CD4-positive, alpha-beta T cell treated with Interleukin-1 beta for 1 hour (primary cell): ENCODE measurements at places on chromosomes 3 and 15.

DNA sequence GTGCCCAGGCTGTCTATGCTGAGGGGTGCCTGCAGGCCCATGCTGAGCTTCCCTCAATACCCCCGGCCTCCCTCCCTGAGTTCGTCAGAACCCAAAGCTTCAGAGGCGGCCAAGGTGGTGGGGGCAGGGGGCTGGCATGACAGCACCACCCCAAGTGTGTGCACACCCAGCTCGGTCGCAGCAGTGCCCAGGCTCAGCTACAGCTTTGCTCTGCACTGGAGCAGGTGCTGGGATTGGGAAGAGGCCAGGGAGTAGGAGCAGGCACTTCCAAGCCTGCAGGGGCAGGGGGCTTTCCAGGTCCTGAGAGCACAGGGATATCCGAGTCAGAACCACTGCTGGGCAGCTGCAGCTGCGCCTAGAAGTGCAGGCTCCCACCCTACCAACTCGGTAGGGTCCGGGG lies 283.9 kb downstream of the UBE2E2 start:
- DNase-seq: no peak

DNA sequence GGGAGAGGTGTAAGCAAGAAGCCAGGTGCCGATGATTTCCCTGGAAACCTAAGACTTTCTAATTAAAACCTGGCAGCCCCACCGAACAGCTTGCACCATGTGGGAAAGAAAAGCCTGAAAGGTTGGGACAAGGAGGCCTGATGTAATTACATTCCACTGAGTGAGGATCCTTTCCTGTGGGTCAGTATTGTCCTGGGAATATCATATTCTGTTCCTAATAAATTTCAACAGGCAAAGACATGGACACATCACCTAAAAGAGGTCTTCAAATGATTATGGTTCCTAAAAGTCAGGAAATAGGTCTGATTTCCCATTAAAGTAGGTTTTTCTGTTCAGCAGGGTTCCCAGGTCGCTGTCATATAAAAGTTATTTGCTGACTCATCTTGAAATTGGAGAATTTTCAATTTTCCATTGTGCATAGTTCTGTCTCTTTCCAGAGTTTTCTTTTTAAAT lies 58.5 kb downstream of the DUT start:
- no peak for DNase-seq

DNA sequence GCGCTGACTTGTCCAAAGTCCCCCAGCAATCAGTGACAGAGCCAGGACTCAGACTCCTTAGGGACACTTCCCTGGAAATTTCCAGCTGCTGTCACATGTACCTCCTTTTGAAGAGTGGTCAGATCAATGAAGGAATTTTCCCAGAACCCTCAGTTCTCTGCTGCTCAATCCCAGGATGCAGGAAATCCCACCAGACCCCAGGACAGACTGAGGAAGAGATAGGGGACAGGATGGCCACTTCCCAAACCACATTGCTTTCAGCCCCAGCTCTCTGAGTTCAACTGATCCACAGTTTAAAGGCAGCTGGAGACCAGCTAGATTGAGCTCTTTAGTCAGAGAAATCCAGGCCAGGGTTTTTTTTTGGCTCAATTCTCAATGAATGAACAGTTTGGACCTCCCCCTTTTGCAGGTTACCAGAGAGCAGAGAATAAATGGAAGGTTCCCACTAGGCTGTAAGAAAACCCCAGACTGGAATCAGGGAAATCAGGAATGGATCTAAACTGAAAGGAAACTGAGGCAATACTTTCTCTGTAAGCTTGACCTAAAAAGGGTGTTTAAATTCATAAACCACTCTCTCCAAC lies 1.5 kb downstream of the CYP1A1 start:
- DNase-seq: peak; percentile 36

GRCh38 chr3:149812606-149813366 lies at the start of gene RNF13:
Gene RNF13, plus strand, starts transcription at chr3:149813215. Its CDS starts 32,812 bp downstream, at chr3:149846027.
- peak; percentile 91 for DNase-seq

GRCh38 chr3:1583044-1583443 lies 490.2 kb downstream of the CNTN6 start:
- DNase-seq: no peak

GRCh38 chr3:98012979-98013378 lies 22.1 kb downstream of the GABRR3 start:
- DNase-seq: no peak

DNA sequence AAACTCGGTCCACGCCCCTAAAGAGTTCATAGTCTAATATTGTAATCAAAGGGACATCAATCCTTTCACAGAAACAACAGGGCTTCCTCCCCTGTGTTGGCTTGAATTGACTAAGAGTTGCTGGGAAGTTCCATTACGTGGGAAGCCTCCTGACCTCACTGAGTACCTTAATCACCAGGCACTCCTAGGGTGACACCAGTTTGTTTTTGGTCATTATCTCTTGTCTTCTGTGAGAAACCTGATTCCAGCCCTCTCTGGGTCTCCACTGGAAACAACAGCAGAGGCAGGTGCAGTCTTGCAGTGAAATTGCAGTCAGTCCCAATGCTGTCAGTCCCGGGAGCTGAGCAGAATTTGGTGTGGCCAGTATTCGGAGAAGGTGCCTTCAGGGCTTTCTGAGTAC lies 55.4 kb downstream of the BOC start:
- DNase-seq: no peak

- DNase-seq: no peak
These were observed 35.6 kb downstream of the LNP1 start for GRCh38 chr3:100436951-100437350.

- DNase-seq: peak; percentile 64
These were observed 10.8 kb upstream of the MFSD1 start for GRCh38 chr3:158790901-158791589.

GRCh38 chr15:68933001-68933400 lies 2.7 kb downstream of the SPESP1 start:
- no peak for DNase-seq

GRCh38 chr3:15099364-15100098 lies 583 bp upstream of the RBSN start:
- DNase-seq: no peak

GRCh38 chr15:99006904-99007495 lies 592 bp downstream of the PGPEP1L start:
- no peak for DNase-seq

DNA sequence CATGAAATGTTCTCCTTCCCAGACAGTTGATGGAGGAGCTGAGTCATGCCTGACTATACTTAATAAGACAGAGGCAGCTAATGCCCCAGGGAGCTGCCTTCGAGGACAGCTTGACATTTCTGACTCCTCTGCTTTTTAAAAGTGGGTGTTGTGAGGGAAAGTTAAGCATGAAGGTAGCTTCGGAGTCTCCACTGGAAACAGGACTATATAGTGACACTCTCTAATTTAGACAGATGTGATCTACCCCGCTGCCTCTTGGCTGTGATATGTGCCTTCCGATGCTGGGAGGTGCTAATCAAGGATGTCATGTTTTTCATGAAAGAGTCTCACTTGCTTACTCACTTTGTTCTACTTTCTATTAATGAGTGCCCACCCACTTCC lies 72.7 kb downstream of the IL1RAP start:
- peak; percentile 23 for DNase-seq

GRCh38 chr15:29067949-29068348 lies 182.2 kb downstream of the APBA2 start:
- DNase-seq: no peak

DNA sequence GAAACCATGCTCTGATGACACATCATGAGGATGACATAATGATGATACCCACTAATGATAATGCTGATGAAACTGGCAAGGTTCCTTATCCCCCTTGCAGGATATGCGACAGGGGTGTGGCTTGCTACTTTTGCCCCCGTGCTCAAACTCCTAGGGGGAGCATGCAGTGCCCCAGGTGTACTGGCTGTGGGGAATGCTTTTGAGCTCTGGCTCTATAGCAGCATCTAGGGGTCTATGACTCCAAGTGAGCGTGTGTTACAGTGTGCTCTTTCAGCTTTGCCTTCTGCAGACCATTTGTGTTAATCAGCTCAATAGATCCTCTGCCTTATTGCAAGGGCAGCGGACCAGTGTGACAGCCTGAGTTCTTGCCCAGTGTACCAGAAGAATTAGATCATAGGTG lies 1239.5 kb downstream of the SI start:
- no peak for DNase-seq

GRCh38 chr3:152610622-152611021 lies 224.3 kb upstream of the P2RY1 start:
- DNase-seq: no peak

GRCh38 chr3:16665282-16665741 lies 60.1 kb upstream of the DAZL start:
- DNase-seq: no peak

- no peak for DNase-seq
These were observed 6.4 kb downstream of the RASA2 start for GRCh38 chr3:141493184-141493583.

DNA sequence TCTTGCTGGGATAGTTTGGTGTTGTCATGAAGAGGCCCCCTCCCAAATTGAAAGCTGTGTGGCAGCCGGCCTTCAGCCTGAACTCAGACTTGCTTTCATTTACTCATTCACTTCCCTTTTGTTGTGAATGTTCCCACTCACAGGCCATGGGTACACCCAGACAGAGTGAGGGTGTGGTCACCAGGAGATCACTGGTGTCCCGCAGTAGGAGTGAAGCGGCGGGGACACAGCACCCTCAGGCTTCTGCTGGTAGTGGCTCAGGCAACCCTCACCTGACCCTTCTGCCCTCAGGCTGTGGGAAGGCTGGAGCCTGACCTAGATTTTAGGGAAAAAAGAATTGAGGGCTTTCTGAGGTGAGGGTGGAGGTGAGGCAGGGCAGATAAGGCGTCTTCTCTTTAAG lies 244.4 kb downstream of the SOX2 start:
- no peak for DNase-seq

DNA sequence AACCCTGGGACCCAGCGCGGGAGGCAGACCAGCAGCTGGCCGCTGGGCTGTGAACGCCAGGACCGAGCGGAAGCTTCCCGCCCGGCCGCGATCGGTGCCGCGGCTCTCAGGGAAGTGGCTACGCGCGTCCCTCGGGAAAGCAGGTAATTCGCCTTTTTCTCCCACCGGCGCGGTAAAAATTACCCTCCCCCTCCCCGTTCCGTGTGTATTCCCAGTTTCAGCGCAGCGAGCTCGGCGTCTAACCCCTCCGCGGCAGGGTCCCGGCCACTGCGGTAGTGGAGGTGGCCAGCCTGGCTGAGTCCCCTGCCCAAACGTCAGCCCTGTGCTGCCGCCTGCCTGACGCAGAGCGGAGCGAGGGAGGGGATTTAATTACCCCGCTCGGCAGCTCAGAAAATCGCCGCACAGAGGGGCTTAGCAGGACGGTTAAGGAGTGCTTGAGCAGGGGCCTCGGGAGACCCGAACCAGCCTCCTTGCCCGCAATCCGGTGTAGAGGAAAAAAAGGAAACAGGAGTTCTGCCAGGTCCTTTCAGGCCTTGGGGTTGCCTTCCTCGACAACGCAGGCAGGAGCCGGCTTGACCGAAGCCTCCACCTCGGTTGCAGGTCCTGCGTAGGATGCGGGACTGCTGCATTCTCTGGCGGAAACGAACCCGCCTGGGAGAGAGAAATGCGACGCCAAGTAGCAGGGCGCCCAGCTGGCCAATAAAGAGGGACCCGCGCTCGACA lies 2.9 kb downstream of the GATA2 start:
- DNase-seq: no peak

GRCh38 chr15:31463521-31464102 lies 137.0 kb downstream of the KLF13 start:
- DNase-seq: no peak

GRCh38 chr3:155154255-155154654 lies 74.1 kb downstream of the MME start:
- DNase-seq: no peak

- peak; percentile 69 for DNase-seq
These were observed 44.0 kb downstream of the ZBTB38 start for GRCh38 chr3:141412087-141412935.

DNA sequence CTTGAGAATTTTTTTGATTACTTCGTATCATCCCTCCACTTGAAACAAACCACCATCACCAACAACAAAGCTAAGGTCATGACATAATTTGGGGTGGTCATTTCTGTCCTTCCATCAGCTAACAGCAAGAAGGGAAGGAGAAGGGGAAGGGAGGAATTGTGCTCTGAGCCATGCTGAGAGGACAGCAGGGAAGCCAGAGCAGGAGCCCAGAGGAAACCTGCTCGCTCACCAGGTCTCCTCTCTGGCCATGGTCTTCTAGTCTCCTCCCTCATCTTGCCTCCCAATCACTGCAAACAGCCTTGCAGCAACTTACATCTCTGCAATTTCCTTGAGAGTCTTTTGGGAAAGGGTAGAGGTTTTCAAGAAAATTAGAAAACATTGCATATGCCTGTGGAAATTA lies 196.7 kb downstream of the SSR3 start:
- DNase-seq: no peak

- no peak for DNase-seq
These were observed 210.8 kb downstream of the GAP43 start for GRCh38 chr3:115834068-115834467.

GRCh38 chr15:90873488-90873997 lies 5.2 kb downstream of the FURIN start:
- DNase-seq: no peak

DNA sequence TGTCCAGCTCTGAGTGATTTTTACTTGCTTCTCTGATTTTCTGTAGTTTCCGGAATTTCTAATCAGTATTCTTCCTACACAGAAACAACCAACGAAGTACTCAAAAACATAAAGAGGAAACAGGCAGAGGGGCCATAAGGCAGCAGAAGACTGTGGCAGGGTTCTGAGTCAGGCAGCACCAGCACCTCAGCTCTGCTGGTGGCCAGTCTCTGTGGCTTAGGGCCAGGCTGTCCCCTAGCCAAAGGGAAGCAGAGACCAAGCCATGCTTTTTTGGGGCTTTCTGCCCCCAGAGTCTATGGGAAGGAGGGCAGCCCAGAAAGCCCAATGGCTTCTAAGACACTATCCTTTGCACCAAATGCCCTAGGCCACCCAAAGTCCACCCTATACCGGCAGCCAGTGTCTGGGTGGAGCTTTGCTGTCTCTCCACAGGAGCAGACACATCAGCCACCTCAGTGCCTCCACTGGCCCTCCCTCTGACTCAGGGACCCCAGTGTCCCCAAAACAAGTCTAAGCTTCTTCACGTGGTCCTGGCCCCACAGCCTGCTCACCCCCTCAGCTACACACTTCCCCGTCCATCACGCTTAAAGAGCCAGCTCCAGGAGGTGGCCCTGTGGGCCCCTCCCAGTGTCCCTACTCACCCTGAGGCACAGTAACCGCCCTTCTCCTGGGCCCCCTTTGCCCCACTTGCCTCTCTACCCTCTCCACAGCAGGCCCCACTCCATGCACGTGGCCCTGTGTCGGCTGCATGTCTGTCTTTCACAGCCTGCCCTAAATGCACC lies 46.2 kb downstream of the CCDC12 start:
- peak; percentile 54 for DNase-seq
